ENCODE measurements at places on chromosomes 7 and 10. TPM values are rescaled to one million over a fixed set of nuclear protein-coding genes. Genes with fewer than 3 reads are reported as not detected.

The GTF2I gene
- 112 TPM for total RNA-seq

The THSD7A gene
- 10.1 TPM for total RNA-seq

The OPALIN gene
- total RNA-seq = not detected

The ATP6V0A4 gene
- total RNA-seq = not detected

The ITPRID1 gene
- total RNA-seq = not detected

The LAMB1 gene
- 198 TPM for total RNA-seq

The OPTN gene
- total RNA-seq = 48.5 TPM

The KNDC1 gene
- 0.21 TPM for total RNA-seq

The EGR2 gene
- total RNA-seq = 11.9 TPM

The CRYGN gene
- not detected for total RNA-seq

Data from ascending aorta (tissue), 2 donors.